ENCODE measurements at places on chromosomes 11 and 22.
A peak's percentile ranks its signal among the peaks of the same experiment; 100 is the strongest.

- no peak for ATAC-seq
Observed at GRCh38 chr11:87491381-87491780, 453.6 kb downstream of the TMEM135 start.

GRCh38 chr11:4782454-4782853 is 12.7 kb upstream of the OR51F1 start:
- ATAC-seq = no peak

DNA sequence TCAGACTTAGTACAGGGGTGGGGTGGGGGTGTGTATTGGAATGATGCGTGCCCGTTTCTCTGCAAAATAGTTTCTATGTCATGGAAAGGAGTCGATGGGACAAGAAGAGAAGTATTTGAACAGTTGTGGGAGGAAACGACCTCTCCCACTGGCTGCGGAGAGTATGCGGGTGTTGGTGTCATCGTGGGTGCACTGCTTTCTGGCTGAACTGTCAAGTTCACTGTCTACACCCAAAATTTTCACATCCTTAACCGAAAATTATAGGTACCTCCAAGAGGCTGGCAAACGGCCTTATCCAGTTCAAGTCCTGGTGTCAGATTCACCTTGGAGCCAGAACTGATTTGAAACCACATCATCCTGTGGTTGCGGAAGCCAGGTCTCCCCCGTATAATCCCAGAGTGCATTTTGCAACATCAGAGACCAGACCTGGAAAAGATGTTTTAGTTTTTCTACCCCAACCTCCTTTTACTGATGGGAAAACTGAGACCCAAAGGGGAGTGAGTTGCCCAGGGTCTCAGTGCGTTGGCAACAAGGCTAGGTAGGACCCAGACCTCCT is 497 bp upstream of the SSRP1 start:
- ATAC-seq = peak; percentile 24

GRCh38 chr11:5547982-5548381 is 358 bp downstream of the OR52H1 start:
- no peak for ATAC-seq

- ATAC-seq = no peak
Observed at GRCh38 chr11:30432178-30432577, 109.3 kb downstream of the ARL14EP start.

GRCh38 chr11:2519862-2520735 is 75.3 kb downstream of the KCNQ1 start:
- no peak for ATAC-seq

DNA sequence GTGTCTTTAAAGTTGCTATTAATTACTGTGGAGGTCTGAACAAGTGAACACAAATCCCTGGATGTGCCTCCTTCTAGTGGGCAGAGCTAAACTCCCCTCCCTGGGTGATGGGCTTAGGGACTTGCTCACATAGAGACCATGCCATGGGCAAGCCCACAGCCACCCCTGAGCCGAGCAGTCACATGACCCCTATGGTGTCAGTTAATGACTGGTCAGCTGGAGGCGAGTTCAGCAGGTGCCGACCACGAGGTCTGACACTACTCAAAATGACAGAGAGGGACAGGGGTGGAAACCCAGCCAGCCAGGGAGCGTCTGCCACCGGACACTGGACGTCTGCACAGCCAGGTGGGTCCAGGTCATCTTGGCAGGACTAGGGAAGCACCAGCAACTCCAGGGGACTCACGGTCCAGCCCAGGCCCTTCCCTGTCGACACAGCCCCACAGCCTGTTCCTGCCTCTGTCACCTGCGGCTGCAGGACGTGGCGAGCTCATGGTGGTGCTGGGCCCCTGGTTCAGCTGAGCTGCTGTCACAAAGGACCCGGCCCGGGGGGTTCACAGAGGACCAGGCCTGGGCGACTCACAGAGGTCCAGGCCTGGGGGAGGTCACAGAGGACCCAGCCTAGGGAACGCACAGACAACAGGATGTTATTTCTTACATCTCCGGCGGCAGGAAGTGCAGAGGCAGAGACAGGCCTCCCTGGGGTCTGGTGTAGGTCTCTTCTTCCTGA is 135.0 kb downstream of the BRD1 start:
- ATAC-seq = no peak

DNA sequence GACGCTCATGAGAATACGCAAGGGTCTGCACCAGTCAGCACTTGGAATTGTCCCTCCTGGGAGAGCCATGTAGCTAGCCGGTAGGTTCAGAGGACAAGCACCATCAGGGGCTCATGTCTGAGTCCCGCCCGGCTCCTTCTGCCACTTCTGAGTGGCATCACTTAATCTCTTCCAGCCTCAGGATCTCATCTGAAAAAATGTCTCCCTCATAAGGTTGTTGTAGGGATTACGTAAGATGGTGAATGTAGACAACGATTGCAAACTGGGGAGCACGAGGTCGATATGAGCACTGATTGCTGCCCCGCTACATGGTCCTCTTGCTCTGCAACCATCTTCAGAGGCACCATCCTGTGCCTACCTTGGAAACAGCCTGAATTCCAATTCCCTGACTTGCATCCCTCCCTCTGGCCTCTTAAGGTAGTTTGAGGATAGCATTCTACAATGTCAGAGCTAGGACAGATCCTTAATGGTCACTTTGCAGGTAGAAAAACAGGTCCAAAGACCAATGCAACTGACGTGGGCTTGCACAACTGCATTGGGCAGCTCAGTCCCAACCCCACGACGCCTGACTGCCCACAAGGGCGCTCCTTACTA is 115.8 kb upstream of the TMEM45B start:
- no peak for ATAC-seq

DNA sequence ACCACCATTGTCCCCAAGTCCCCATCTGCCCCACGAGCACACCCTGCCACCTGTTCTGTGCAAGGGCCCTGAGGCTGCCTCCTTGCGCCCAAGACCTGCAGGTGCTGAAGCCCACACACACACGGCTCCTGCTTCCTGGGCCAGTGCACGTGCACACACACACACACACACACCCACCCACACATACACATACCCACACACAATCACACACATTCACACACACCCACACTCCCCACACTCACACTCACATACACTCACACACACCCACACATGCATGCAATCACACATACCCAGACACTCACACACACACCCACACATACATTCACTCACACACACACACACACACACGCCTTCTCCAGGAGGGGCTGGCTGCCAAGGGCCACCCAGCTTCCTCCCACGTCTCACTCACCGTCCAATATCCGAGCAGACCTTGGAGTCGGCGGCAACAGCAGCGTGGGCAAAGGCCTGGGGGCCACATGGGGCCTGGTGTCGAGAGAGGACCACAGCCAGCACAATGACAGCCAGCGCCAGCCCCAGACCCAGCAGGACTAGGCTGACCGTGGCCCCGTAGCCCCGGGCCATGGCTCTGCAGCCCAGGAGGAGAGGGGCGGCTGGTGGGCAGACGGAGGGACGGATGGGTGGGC is 616 bp downstream of the GGT5 start:
- no peak for ATAC-seq

DNA sequence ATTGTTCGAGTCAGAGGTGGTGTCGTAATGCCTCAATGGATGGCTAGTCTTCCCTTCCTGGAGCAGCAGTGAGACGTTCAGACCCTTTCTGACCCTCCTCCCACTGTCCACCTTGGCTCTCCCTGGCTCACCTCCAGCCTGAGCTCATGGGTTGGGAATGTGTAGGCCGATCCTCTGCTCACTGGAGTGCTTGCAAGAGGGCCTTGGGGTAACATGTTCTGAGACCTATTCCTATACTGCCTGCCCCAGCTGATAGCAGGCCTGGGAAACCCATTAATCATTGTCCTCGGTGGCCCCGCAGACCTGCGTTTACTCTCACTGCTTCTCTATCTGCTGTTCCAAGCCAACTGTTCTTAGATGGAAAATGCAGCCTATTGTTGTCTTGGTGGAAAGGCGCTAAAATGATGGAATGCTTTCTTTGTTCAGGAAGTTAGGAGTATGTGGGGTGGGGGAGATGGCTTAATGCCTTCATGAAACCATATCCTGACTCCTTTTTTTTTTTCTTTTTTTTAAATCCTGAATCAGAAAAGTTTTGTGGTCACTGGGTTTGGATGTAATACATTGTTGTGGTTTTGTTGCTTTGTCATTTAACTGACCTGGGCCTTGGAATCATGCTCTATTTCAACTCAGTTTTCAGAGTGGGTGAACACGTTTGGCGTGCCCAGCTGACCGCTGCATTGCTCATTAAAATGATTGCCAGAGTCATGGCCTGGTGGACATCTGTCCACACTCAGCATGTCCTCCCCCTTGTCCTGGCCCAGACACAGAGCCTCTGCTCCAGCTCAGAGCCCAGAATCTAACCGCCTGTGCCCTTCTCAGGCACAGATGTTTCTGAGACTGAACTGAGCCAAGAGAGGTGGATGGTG is 72.5 kb downstream of the MICAL2 start:
- ATAC-seq = no peak

GRCh38 chr11:96307776-96308140 is 35.2 kb downstream of the MAML2 start:
- ATAC-seq = peak; percentile 23

DNA sequence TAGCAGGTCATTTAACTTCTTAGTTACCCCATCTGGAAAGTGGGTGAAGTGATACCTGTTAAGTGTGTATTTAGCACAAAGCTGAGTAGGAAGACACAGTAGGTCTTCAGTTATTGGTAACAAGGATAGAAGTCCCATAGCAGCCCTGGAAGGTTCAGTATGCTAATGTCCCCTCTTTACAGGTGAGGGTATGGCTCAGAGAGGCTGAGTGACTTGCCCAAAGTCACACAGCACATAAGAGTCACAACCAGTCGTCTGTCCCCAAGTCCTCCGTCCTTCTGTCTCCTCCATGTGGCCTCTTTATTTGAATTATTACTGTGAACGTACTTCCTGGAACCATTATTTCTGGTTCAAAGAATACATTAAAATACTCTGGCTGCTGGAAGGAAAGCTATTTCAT is 10.5 kb downstream of the ASPHD2 start:
- ATAC-seq = no peak

DNA sequence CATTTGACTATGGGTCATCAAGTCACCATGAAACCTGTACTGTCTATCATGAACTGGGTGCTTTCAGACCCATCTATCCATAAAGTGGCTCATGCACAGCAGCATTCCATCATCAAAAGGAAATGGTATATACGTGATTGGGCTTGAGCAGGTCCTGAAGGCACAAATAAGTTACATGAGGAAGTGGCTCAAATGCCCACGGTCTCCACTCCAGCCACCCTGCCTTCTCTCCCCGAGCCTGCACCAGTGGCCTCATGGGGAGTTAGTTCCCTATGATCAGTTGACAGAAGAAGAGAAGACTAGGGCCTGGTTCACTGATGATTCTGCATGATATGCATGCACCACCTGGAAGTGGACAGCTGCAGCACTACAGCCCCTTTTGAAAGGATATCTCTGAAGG is 312.5 kb downstream of the TENM4 start:
- no peak for ATAC-seq

DNA sequence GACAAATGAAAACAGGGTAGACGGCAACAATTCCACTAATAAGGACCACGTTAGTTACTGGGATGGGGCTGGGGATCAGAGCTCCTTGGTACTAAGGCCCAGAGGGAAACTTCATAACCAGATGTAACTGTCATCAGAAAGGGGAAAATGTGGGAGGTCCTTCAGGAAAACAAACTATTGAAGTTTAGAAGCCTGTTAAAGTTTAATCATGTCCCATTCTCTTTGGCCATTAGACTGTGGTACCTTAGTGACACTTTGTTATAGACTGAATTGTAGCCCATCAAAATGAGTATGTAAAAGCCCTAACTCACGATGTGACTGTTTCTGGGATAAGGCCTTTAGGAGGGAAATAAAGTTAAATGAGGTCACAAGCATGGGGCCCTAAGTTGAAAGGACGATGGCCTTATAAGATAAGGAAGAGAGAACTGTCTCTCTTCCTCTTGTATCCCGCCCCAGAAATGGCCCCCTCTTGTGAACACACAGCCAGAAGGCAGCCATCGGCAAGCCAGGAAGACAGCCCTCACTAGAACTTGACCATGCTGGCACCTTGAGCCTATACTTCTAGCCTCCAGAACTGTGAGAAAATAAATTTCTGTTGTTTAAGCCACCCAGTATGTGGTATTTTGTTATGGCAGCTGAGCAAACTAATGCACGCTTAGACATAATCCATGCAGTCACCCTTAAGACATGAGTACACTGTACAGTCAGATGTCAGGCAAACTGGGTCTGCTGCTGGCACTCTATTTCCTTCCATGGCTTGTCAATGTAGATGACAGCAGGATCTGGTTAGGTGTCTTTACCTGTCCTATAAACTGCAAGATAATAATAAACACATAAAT is 26.9 kb upstream of the USP47 start:
- ATAC-seq = no peak

- no peak for ATAC-seq
Observed at GRCh38 chr11:75797792-75798191, 17.2 kb upstream of the UVRAG start.

- no peak for ATAC-seq
Observed at GRCh38 chr11:126815111-126815510, 185.5 kb downstream of the KIRREL3 start.

DNA sequence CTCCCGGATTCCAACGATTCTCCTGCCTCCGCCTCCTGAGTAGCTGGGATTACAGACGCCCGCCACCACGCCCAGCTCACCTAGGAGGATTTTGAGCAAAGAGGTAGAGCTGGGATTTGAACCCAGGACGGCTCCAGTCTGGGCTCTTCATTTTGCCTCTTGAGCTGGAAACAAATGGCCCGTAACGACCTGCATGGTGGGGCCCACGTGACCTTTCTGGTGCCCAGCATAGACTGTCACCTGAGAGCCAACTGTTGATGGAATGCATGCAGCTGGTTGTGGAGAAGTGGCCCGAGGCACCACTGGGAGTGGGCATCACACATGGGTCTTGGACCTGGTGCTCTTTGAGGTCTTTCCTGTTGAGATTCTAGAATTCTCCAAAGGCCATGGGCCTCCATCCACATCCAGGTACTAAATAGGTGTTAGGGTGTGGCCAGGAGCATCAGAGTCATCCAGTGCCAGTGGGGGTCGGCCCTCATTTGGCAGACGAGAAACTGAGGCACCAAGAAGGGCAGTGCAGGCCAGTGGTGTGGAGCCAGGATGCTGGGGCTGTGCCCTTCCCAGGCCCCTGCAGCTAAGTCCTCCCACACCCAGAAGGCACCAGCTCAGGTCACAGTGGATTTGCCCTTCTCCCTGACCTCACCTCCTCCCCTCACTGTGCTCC is 3.9 kb downstream of the ATF4 start:
- ATAC-seq = no peak

GRCh38 chr11:76048763-76049162 is 157.5 kb downstream of the WNT11 start:
- no peak for ATAC-seq

DNA sequence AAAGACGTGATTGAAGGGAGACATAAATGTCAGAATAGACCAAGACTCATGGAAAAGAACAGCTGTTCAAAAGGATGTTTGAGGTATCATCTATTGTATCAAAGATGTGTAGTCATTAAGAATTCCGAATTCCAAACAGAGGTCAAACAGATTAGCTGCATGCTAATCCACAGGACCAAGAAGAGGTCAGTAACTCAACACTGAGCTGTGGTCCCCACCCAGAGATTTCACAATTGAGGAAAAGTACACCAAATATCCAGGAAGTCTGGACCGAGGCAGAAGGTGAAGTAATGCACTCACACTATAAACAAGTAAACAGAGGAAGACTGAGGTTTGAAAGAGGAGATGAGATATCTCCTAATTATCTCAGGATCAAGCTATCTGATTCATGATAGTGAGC is 29.6 kb upstream of the OR5P2 start:
- no peak for ATAC-seq
